ENCODE measurements at places on chromosomes 7 and 10. TPM values are rescaled to one million over a fixed set of nuclear protein-coding genes. Genes with fewer than 3 reads are reported as not detected.

The SLC18A3 gene
- total RNA-seq: not detected

The TMEM213 gene
- not detected for total RNA-seq

The PLAU gene
- 0.41 TPM for total RNA-seq

The UCN3 gene
- total RNA-seq: not detected

The C10orf95 gene
- 0.20 TPM for total RNA-seq

The KCP gene
- total RNA-seq: not detected

The PLEKHS1 gene
- total RNA-seq: not detected

The DMBT1 gene
- not detected for total RNA-seq

The TBRG4 gene
- 197 TPM for total RNA-seq

GRCh38 chr7:158123753-158124152 lies 463.9 kb downstream of the PTPRN2 start:
- DNase-seq: no peak

DNA sequence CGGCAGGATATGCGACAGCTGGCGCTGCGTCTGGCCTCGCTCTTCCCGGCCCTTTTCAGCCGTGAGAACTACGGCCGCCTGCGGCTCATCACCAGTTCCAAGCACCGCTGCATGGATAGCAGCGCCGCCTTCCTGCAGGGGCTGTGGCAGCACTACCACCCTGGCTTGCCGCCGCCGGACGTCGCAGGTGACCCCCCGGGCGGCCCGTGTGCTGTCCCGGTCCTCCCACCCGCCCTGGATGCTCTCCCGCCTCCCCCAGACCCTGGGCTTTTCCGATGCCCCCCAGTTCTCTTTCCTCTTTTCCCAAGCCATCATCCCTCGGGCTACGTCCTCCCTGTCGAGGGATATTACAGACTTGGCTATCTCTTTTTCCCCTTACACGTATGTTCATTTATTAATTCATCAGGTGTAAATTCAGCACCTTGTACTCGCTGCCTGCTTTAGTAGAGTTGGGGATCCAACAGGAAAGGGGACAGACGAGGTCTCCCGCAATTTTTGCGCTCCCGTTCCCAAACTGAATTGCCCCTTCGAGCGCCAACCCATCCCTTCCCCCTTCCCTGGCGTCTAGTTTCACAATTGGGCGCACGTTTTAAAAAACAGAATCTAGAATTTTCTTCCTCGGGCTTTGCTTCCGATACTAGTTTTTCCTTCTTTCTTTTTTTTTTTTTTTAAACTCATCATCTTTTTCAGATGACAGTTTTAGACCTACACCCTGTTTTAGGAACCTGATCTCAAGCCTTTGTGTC lies 846 bp downstream of the MINPP1 start:
- peak; percentile 66 for DNase-seq

- DNase-seq: no peak
These were observed 134.3 kb downstream of the CFAP58 start for GRCh38 chr10:104487794-104488438.

GRCh38 chr10:122089311-122090017 lies 100.5 kb downstream of the TACC2 start:
- DNase-seq: no peak

GRCh38 chr7:295155-296154 lies 5.5 kb downstream of the FOXL3 start:
- DNase-seq: no peak

DNA sequence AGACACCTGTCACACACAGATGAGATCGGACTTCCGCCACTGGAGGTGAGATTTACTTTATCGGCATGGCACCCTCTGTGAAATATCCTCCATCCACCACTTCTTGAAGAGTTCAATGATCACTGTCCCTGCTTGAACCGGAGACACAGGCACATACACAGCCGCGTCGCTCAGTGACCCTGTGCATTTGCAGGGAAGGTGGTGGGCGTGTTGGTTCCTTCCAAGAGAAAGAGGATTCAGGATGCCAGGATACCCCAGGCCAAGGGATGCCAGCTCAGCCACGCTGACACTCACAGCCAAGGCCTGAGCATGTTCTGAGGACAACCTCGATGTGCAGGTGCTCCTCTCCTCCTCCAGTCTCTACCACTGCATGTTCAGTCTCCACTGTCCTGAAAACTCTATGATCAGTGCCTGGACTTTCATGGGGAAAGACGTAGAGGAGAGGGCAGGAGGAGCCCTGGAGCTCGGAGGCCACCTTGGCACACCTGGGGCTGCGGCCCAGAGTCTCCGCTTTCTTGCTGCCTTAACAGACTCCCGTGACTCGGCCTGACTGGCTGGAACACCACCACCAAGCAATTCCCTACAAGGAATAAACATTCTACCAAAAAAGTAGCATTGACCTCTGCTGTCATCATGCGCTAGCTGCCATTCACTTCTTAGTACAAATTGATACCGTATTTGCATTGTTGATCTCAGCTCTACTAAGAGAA lies 115.2 kb downstream of the TCERG1L start:
- no peak for DNase-seq

GRCh38 chr10:42975558-42976340 lies 101.1 kb upstream of the RET start:
- DNase-seq: no peak

- DNase-seq: no peak
These were observed 29.1 kb downstream of the TES start for GRCh38 chr7:116239434-116239833.

DNA sequence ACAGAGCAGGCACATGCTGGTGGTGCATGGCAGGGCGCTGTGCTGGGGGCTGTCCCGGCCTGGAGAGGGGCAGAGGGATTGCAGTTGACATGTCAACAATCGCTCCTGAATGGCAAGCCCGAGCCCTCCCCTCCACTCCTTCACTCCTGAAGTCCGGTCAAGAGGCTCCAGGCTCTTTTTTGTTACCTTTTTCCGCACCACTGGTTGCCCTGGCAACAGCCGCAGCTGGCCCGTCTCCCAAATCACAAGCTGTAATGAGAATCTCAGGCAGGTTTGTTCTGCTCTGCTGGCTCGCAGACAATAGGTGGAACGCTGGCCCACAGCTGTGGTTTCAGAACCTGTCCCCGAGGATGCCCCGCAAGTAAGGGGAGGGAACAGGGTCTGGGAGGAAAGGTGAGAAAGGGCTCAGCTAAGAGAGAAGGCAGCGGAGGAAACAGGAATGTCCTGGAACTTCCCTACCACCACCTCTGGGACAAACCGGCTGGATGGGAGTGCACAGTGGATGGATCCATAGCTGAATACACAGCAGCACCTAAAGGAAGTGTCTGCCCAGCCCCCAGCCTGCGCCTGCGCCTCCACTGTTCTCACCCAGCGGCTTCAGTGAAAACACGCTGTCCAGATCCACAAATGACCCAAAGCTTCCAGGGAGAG lies 58.9 kb downstream of the CALML3 start:
- DNase-seq: no peak

DNA sequence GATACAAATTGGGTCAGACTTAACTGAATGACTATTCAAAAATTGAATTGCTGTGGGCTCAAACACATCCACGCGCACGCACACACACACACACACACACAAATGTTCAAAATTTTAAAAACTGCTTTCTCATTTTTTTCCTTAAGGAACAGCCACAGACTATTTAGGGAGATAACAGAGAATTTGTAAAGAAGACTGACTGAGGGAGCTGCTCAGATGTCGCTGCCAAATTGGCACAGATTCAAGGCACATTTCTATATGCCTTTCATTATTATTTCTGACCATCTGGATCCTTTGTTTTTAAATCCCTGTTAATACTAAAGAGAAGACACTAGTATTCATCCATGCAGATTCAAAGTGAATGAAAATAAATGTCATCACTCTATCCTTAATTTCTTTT lies 154.8 kb downstream of the DGKB start:
- no peak for DNase-seq

DNA sequence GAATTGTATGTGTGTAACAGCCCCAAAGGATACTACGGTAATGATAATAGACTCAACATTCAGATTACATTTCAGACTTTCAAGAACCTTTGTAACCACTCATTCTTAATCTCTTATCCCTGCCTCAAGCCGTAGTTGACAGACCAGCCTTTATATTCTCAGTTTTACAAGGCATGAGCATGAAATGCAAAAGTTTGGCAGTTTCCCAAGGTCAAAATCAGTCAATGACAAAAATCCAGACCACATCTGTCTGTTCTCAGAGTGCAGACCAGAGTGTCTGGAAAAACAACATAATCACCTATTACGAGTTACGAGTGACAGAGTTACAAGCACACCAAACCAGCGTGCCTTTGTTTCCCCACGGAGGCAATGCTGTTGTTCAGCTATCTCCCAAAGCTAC lies 178.6 kb upstream of the LRGUK start:
- no peak for DNase-seq

Measured in activated CD8-positive, alpha-beta T cell treated with anti-CD3 and anti-CD28 coated beads for 36 hours (primary cell).